ENCODE measurements at places on chromosomes 2 and 18.

DNA sequence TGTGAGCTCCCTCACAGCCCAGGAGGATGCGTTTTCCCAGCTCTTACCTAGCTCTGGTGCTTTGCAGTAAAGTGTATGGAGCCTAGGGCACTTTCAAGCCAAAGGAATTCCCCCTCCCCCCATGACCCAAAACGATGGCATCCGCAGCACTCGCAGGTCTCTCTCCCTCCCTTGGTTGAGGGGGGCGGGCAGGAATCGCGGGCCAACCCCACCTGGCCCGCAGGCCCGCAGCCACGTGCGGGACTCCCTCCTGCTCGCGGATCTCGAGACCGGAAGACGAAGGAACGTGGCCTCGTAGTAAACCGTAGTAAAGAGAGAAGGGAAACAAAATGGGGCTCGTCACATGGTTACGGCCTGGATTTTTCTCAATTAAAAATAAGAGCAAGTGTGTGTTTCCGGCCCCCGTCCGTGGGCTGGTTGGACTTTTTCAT, 8.5 kb downstream of the IRS1 start:
- DNase-seq, result peak; percentile 55

GRCh38 chr2:3430740-3431490, 51.4 kb downstream of the TRAPPC12 start:
- no peak for DNase-seq

- no peak for DNase-seq
Measured at GRCh38 chr2:218478544-218478943, 59.6 kb downstream of the VIL1 start.

GRCh38 chr2:71453404-71454220, at the start of gene DYSF:
TSS of gene DYSF (plus strand) at chr2:71453561.
- DNase-seq, result no peak

- DNase-seq, result no peak
Measured at GRCh38 chr2:13667415-13667757, 950.6 kb downstream of the TRIB2 start.

DNA sequence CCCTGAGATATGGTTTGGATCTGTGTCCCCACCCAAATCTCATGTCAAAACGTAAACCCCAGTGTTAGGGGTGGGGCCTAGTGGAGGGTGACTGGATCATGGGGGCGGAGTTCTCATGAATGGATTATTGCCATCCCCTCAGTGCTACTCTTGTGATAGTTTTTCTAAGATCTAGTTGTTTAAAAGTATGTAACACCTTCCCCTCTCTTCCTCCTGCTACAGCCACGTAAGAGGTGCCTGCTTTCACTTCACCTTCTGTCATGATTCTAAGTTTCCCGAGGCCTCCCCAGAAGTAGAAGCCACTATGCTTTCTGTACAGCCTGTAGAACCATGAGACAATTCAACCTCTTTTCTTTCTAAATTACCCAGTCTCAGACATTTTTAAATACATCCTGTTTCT, 16.9 kb downstream of the PUM2 start:
- DNase-seq, result no peak

DNA sequence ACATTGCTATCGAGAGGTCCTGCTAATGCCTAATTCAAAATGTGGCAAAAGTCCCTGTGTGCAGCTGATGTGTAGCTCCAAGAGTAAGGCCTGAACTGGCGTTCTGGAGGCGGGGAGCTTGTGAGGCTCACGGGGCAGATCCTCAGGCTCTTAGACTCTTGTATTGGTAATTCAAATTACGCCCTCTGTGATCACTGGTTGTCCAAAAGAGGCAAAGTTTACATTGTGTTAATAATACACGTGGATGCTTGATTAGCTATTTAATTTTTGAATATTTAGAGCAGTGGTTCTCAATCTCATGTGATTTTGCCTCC, 12.4 kb upstream of the CRYGA start:
- DNase-seq, result no peak

- DNase-seq, result no peak
Measured at GRCh38 chr18:22411446-22411845, 6.3 kb downstream of the CTAGE1 start.

DNA sequence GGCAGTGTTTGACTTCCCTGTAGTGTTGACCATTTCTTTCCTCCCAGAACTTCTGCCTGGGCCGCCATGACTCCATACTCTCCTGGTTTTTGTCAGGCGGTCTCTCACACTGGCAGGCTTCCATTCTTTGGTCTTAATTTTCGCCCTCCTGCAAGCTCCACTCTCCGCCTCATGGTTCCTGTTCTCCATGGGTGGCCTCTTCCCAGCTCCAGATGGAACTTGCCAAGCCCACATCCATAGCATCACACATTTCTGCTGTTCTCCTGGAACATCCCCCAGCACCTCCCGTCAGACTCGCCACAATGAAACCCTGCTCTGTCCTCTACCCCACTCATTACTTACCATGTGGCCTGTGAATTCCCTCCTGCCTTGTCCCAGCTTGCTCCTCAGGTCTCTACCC, 896 bp upstream of the AFF3 start:
- no peak for DNase-seq

DNA sequence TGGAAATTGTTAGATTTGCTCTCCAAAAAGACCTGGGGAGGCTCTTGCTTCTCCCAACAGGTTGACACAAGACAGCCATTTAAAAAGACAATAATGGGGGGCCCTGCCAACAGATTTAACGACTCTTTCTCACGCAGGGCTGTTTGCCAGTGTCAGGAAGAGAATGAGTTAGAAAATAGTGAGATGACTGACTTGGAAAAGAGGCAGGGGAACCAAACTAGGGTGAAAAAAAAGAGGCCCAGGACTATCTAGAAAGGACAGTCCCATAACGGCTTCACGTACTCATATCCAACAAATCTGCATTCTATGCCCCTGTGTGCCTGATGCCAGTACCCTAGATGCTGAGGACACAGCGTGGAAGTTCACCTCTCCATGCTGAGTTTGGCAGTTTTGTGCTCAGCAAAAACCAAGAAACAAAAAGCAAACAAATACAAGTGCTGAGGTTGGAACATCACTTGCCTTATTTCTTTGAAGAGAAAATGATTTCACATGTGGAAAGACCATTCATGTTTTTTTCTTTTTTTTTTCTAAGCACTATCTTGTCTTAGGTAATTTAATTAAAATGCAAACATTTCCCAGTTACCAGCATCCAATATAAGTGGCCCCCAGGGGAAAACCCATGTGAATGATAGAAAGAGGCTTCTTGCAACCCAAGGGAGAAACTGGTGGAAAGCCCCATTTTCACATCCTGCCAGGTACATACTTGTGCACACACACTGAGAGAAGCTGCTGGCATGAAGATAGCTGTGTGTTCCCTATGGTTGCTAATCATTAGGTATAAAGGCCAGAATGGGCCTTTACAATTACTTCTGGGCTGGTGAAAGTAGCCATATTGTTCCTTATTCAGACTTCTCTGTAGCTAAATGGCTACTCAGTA, 10.6 kb upstream of the WIPF1 start:
- DNase-seq, result no peak

DNA sequence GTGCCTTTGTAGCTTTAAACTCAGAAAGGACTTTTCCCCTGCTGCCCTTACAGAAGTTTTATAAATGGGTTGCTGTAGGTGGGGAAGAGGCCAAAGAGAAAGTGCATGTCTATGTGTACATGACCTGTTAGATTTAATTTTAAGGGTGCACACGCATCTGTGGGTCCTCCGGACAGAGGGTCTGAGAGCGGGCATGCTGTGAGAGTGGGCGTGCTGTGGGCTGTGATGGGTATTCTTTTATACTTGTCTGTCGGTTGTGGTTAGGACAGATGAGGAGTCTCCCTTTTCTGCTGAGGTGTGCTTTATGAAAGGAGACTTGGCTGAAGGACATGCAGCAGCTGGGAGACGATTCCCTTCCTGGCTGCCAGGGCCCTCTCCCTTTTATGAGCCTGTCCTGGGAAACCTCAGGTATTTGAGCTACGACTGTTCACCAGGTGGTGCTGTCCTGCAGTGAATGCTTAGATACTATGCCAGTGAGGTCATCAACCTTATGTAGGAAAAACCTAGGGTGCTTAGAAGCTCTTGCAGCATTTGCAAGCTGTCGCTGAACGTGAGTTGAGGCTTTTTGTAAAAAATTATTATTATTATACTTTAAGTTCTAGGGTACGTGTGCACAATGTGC, 67.5 kb downstream of the TANC1 start:
- DNase-seq, result no peak

- no peak for DNase-seq
Measured at GRCh38 chr18:61360404-61361383, 27.5 kb downstream of the CDH20 start.

DNA sequence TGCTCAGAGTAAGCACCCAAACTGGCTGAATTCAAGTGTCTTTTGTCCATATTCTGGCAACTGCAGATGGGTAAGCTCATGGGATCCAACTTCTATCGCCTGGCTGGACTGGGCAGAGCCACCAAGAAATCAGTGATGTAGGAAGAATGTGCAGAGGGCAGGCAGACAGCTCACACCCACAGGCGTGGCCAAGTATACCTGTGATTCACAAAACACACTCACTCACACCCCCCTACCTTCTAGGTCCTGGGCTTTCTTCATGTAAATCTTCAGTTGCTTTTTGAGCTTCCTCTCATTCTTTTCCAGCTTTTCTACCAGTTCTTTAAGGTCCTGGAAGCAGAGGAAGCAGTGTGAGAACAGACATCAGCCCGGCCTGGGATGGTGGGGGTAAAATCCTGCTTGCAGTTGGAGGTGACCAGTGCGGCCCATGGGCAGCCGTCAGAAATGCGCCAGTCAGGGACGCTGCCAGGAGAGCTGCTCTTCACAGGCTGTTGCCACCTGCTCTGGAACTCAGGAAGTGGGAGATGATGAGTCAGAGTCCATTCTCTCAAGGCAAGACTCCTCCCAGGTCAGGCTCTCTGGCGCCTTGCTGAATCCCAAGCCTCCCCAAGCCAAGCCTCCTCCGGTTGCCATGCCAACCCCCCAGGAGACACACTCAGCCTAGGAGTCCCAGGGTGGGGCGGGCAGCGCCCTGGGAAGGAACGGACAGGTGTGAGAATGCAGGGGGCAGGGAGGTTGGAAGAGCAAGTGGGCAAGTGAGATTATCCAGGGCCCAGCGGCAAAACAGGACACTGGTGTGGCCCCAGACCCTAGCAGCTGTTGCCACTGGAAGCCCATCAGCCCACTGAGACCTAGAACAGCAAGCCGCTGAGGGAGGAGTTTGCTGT, 36.2 kb upstream of the ACAA2 start:
- DNase-seq, result no peak

DNA sequence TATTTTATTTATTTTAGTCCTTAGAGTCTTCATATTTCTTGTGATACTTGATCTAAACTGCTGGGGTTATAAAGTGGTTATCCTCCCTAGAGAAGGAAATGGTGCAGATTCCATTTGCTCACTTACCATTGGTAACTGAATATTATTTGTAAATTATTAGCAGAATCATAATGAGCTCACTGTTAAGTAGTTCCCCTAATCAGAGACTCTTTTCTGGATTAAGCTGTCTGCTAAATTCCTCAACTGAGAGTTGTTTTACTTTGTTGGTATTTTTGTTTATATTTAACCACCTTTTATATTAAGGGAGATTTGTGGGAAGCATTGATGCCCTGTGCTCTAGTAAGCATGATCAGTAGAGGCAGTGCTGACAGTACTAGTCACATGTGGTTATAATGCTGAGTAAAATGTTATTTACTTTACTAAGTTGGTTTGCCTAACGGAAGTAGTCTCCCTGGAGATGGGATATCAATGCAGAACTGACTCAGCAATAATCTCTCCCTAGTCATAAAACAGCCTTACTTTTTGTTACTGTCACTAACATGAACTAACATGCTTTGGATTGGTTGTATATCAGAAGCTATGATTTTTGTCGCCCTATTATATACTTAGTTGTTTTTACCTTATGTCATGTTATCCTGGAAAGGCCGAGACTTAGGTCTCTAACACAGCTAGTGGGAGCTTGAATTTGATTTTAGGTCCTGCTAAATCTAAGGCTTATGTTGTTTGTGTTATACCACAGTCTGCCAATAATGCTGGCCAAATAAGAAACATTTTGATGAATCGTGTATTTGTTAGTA, 166.7 kb downstream of the MCFD2 start:
- no peak for DNase-seq

DNA sequence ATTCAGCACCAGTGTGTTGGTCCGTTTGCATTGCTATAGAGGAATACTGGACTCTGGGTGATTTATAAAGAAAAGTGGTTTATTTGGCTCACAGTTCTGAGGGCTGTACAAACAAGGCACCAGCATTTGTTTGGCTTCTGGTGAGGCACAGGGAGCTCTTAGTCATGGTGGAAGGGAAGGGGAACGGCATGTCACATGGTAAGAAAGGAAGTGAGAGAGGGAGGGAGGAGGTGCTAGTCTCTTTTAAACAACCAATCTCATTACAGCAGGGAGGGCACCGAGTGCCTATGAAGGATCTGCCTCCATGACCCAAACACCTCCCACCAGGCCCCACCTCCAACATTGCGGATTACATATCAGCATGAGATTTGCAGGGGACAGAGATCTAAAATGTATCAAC, 143.9 kb upstream of the DLX2 start:
- no peak for DNase-seq

DNA sequence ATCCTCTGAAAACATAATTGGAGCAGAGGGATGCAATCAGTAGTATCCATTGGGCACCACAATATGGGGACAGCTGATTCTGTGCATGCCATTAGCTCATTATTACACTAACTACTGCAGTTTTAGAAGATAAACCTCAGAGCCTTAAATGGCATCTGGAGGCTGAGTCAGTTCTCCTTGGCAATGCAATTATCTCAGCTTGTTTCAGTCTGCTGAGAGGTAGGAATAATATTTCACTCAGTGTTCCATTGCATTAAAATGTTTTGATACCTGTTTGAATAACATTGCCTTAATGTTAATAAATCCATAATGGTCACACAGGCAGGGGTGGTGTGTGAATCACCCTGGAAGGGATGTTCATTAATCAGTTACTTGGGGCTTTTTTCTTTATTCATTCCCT, 309.6 kb downstream of the LRRTM1 start:
- DNase-seq, result no peak

DNA sequence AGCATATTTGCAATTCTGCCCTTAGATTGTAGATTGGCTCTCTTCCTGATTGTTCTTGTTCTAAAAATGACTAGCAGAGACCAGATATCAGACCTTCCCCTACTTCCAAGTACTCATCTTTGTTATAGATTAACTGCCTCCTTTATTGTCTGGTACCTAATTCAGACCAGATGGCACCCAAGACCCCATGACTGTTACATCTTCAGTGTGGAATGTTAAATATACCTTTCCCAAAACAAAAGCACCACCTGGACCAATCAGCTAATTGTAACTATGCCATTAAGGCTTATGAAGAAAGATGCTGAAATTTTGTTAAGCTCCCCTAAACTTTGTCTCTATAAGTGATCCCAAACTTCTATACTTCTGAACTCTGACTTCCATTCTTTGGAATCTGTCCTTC, 12.0 kb upstream of the TFPI start:
- DNase-seq, result no peak

- no peak for DNase-seq
Measured at GRCh38 chr2:241061275-241061674, 40.8 kb downstream of the MTERF4 start.

Data from stimulated activated naive CD8-positive, alpha-beta T cell treated with anti-CD3 and anti-CD28 coated beads, Interleukin-15, Interleukin-2, amounts not matched to agents 100 U/mL and 50 U/mL, for 24 hours (primary cell).